ENCODE measurements at places on chromosomes 7 and 10.
A peak's percentile ranks its signal among the peaks of the same experiment; 100 is the strongest.

- peaks cover 9% of the 10 kb centered on the region for H3K27me3 ChIP-seq
- no peak for DNase-seq
- H3K4me3 ChIP-seq, result peak overlapping the region; percentile 43
- no peaks in the 10 kb centered on the region for H3K36me3 ChIP-seq
- H3K27ac ChIP-seq, result peak overlapping the region; percentile 20
These were observed 9.6 kb upstream of the JAZF1 start for GRCh38 chr7:28190077-28190710.

DNA sequence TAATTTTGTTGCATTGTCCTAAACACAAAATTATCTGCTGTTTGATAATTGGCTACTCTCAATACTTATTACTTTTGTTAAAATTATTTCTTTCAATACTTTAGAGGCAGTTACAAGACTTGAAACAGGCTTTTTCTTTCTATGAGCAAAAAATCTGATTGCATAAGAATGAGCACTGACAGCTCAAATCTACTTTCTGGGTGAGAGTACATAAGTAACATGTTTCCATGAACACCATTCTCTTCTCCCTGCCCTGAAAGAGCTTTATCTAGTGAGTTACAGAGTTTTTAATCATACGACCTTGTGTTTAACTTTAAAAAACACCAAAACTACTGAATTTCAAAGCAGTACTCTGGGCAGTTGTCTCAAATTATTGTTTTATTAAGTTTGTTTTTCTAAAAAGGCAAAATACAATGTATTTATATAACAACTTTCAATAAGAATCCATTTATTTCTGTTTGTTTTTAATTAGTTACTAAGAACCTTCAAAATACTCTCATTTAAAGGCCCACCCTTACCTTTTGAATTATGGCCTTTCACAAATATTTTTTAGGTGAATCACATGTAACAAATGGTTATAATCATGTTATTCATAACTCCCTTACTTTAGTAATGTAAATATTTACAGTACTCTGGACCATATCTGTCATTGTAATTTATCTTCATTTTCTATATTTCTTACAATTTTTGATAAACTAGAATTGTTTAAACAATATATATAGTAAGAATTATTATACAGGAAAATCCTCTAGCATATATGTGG lies 23.0 kb upstream of the TFAM start:
- no peak overlapping the region for H3K27ac ChIP-seq
- H3K4me1 ChIP-seq, result peaks cover 11% of the 10 kb centered on the region
- H3K4me3 ChIP-seq, result no peak overlapping the region
- DNase-seq, result no peak

- H3K4me1 ChIP-seq, result no peaks in the 10 kb centered on the region
- DNase-seq, result no peak
- H3K27me3 ChIP-seq, result no peaks in the 10 kb centered on the region
- H3K36me3 ChIP-seq, result no peaks in the 10 kb centered on the region
These were observed 11.6 kb downstream of the PANK1 start for GRCh38 chr10:89633484-89633883.

DNA sequence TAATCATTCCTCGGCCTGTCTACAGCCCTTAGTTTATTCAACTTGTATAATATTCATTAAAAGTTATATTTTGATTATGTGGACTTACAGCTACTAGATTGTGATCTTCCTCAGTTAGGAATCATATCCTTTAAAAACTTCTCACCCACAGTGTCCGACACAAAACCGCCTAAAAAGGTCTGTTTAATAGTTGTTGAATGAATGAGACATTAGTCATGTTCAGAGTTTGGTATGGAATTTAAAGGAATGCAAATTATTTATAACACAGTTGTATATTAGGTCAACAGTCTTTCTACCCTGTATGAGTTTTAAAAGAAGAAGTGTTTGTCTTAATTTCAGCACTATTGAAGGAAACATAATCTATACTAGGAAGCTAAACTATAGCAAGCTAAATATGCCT lies 390.0 kb downstream of the ARL4A start:
- no peaks in the 10 kb centered on the region for H3K36me3 ChIP-seq
- H3K4me1 ChIP-seq, result no peaks in the 10 kb centered on the region
- DNase-seq, result no peak
- no peak overlapping the region for H3K27ac ChIP-seq
- H3K27me3 ChIP-seq, result peaks cover 11% of the 10 kb centered on the region

DNA sequence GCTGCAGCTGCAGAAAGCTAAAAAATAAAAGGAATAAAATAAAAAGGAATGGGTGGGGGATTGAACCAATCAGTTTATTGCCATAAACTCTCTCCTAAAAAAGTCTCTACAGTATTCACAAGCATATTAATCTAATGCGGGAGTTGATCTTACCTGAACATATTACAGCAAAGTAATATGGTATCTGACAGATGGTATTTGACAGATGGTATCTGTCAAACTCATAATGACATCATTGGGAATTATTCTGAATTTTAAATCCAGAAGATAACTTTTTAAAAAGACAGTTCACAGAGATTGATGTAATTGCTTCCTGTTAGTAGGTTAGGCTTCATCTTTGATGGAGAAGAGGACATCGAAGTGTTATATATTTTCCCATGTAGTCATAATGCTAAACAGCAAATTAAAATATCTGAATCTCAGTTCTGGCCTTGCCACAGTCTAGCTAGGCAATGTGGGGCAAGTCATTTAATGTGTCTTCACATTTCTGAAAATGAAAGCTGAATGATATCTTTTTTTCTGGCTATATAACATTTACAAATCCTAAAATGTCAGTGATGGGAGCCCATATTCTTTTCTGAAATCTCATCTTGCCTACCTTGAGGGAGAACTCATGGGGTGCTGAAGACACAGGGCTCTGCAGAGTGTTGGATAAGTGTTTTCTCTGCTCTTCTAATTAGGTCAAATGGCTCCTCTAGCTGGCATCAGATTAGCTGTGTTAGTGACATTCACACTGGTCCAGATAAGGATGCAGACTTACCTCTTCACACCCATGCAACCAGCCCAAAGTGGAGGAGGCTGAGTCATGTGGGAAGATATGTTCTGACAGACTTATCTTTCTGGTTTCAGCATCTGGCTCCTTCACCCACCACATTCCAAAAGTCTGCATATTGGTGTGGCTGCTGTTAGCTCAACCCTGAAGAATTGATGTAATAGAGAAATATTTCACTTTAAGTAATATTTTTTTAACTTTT lies 2.1 kb upstream of the LIPM start:
- no peak overlapping the region for H3K27ac ChIP-seq
- H3K4me1 ChIP-seq, result no peaks in the 10 kb centered on the region
- no peaks in the 10 kb centered on the region for H3K36me3 ChIP-seq
- no peak for DNase-seq
- H3K27me3 ChIP-seq, result no peaks in the 10 kb centered on the region
- H3K4me3 ChIP-seq, result no peak overlapping the region

DNA sequence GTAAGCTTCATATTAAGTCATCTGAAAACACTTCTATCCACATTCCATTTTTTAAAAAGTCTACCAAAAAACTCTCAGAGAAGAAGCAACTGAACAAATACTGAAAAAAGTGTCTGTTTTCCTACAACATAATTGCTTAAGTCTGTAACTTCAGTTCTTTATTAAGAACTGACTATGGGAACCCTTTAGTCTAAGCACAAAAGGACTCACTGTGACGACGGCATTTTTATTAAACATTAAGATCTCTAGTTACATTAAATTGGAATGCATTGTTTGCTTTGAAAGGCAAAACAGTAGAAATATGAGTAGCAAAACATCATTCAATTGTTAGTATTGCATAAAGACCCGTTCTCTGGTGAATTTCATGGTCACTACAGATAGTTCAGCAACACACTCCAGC lies 5.8 kb upstream of the FAM3C start:
- H3K27me3 ChIP-seq, result no peaks in the 10 kb centered on the region
- H3K4me3 ChIP-seq, result no peak overlapping the region
- no peaks in the 10 kb centered on the region for H3K36me3 ChIP-seq
- no peak for DNase-seq
- H3K4me1 ChIP-seq, result no peaks in the 10 kb centered on the region

DNA sequence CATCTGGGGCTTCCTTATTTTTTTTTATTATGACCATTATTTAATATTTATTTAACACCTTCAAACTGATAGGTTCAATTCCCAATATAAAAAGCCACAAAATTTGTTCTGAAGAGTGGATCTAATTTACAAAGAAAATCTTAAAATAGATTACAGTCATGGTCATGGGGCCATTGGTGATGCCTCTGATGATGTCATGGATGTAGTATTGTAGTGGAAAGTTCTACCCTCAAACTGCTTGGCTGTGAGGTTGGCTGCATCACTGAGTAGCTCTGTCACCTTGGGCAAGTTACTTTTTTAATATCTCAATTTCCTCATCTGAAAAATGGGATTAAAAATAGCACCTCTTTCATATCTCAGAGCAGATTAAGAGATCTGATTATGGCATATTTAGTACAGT lies 128.5 kb downstream of the DKK1 start:
- H3K27me3 ChIP-seq, result no peaks in the 10 kb centered on the region
- no peak overlapping the region for H3K27ac ChIP-seq
- no peak overlapping the region for H3K4me3 ChIP-seq
- no peaks in the 10 kb centered on the region for H3K36me3 ChIP-seq
- no peak for DNase-seq

- DNase-seq, result no peak
- H3K36me3 ChIP-seq, result no peaks in the 10 kb centered on the region
- H3K4me1 ChIP-seq, result no peaks in the 10 kb centered on the region
These were observed 49.5 kb downstream of the PRR15 start for GRCh38 chr7:29613100-29613499.

DNA sequence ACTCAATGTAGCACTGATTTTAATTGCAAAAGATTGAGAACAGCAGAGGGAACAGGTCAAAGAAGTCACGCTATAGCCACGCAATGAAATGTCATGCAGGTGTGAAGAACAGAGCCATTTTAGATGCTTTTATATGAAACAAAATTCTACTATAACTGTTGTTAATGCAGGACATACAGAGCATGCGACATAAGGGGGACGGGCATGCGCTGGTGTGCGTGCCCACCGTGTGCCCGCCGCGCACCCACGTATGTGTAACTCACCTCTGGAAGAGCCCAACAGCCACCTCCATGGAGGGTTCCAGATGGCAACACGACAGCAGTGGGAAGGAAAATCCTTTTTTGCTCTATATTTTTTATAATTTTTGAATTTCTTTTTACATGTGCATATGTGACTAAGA lies 410.0 kb upstream of the RNF32 start:
- no peaks in the 10 kb centered on the region for H3K4me1 ChIP-seq
- no peak for DNase-seq
- H3K4me3 ChIP-seq, result no peak overlapping the region
- H3K36me3 ChIP-seq, result no peaks in the 10 kb centered on the region

GRCh38 chr10:96700374-96701099 lies 19.8 kb downstream of the PIK3AP1 start:
- H3K4me1 ChIP-seq, result peaks cover 17% of the 10 kb centered on the region
- no peak for DNase-seq
- peak overlapping the region; percentile 27 for H3K4me3 ChIP-seq
- H3K27ac ChIP-seq, result peak overlapping the region; percentile 58
- H3K36me3 ChIP-seq, result peaks cover 8% of the 10 kb centered on the region

DNA sequence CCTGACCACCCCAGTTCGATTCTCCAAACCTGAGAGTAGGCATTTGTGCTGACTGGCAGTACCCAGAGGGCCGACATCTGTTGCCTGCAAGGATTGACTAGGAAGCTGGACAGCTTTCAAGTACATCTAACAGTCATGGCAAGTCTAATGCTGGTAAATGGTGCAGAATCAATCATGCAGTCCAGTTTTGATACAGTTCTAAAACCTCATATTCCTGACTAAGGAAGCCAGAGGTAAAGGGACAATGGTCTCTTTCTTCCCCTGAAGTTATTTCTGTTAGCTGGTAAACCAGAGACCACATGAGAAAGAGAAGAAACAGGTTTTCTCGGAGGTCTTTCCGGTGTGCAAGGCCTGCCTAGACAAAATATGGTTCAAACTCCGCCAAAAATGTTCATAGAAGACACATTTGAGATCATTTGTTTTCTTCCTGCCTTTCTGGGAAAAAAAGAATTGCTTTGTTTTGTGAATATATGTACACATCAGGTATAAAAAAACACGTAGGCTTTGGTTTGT lies 97.1 kb downstream of the WDR37 start:
- peaks cover 2% of the 10 kb centered on the region for H3K36me3 ChIP-seq
- no peak overlapping the region for H3K27ac ChIP-seq
- no peak for DNase-seq
- H3K4me3 ChIP-seq, result no peak overlapping the region
- peaks cover 17% of the 10 kb centered on the region for H3K27me3 ChIP-seq

GRCh38 chr7:1666317-1666822 lies 3.7 kb upstream of the ELFN1 start:
- H3K4me1 ChIP-seq, result peaks cover 19% of the 10 kb centered on the region
- H3K36me3 ChIP-seq, result peaks cover 3% of the 10 kb centered on the region

DNA sequence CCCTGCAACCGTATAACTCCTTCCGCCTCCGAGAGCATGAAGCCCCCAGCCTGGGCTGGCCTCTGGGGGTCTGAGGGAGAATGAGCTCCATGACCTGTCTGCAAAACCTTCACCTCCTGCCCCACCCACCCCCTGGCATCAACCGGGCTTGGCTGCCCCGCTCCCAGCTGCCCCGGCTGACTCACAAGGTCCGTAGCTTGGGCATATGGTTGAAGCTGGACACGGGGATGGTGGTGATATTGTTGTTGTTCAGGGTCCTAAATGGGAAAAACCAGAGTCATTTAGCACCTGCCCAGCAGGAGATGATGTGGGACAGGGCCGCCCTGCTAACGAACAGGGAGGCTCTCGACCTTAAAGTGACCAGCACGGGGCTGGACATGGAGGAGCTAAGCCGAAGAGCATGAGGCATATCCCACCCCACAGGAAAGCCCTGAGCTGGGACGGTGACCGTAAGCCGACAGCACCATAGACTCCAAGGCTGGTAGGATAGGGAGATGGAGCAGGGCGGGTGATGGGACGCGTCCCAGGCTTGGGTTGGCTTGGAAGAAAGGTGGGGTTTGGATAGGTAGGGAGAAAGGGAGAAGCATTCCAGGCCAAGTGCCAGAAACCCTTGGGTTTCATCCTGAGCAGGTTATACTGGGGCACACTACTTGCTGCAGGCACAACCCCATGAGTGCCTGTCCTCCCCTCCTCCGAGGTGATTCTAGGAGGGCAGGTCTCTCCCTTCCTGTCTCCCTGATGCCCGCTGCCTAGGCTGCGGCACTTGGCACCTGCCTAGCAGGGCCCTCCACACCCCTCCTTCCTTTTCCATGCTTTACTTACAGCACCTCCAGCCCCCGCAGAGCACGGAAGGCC lies 121.5 kb downstream of the SLIT1 start:
- H3K4me1 ChIP-seq, result no peaks in the 10 kb centered on the region
- H3K27me3 ChIP-seq, result no peaks in the 10 kb centered on the region
- H3K36me3 ChIP-seq, result no peaks in the 10 kb centered on the region
- no peak overlapping the region for H3K27ac ChIP-seq

- H3K4me3 ChIP-seq, result no peak overlapping the region
- peak overlapping the region; percentile 82 for H3K27ac ChIP-seq
- no peak for DNase-seq
- H3K27me3 ChIP-seq, result no peaks in the 10 kb centered on the region
These were observed 25.7 kb upstream of the PDCD4 start for GRCh38 chr10:110845756-110846620.

GRCh38 chr10:76138286-76138685 lies 706.9 kb downstream of the LRMDA start:
- no peak overlapping the region for H3K4me3 ChIP-seq
- no peak overlapping the region for H3K27ac ChIP-seq
- no peaks in the 10 kb centered on the region for H3K36me3 ChIP-seq
- no peaks in the 10 kb centered on the region for H3K27me3 ChIP-seq
- no peak for DNase-seq
- no peaks in the 10 kb centered on the region for H3K4me1 ChIP-seq
